Neural crest cell (in vitro differentiated cells): ENCODE measurements at places on chromosomes 1 and 21.

DNA sequence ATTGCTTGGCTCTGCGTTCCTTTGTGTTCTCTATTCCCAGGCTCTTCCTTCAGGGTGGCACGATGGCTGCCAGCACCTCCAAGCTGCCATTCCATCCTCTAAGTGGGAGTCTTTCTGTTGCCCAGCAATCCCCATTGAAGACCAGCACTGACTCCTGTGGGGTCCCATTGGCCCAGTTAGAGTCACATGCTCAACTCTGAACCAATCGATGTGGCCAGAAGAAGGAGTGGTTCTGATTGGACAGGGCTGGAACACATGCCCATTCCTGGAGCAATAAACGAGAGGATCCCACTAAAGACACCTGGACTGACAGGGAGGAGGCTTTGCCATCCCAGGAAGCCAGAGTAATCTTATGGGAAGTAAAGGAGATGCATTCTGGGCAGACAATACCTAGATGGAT lies 97.2 kb upstream of the IGSF21 start:
- H3K27me3 ChIP-seq, result peaks cover 66% of the 10 kb centered on the region
- no peak for DNase-seq
- no peak overlapping the region for H3K27ac ChIP-seq
- no peaks in the 10 kb centered on the region for H3K36me3 ChIP-seq
- H3K4me1 ChIP-seq, result no peaks in the 10 kb centered on the region

DNA sequence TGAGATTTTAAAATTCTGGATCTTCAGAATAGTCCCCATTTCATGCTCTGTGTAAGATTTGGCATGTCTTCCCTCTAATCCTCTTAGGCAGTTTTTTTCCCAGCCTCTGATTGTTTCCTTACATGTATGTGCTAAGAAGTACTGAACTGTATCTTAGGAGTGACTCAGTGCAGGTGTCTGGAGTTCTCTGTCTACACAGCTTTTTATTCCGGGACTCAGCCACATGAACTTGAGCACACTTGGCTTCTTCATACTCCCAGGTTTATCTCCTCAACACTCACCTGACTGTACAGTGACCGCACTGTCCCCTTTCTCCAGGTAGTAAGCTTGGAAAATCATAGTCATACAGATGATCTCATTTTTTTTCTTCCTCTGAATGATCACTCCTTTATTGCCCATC lies 50.7 kb downstream of the SYT14 start:
- H3K36me3 ChIP-seq, result no peaks in the 10 kb centered on the region
- no peak for DNase-seq
- H3K27ac ChIP-seq, result no peak overlapping the region

- peaks cover 1% of the 10 kb centered on the region for H3K27me3 ChIP-seq
- H3K27ac ChIP-seq, result no peak overlapping the region
- peaks cover 28% of the 10 kb centered on the region for H3K4me1 ChIP-seq
- H3K36me3 ChIP-seq, result no peaks in the 10 kb centered on the region
These were observed 81.5 kb downstream of the NDUFS5 start for GRCh38 chr1:39107341-39108290.

GRCh38 chr1:220222939-220223338 lies 49.3 kb downstream of the RAB3GAP2 start:
- H3K27me3 ChIP-seq, result no peaks in the 10 kb centered on the region
- DNase-seq, result no peak
- H3K27ac ChIP-seq, result no peak overlapping the region

- DNase-seq, result no peak
- H3K4me3 ChIP-seq, result no peak overlapping the region
- H3K36me3 ChIP-seq, result no peaks in the 10 kb centered on the region
- H3K27ac ChIP-seq, result no peak overlapping the region
These were observed 14.5 kb upstream of the CFHR4 start for GRCh38 chr1:196873385-196873784.

DNA sequence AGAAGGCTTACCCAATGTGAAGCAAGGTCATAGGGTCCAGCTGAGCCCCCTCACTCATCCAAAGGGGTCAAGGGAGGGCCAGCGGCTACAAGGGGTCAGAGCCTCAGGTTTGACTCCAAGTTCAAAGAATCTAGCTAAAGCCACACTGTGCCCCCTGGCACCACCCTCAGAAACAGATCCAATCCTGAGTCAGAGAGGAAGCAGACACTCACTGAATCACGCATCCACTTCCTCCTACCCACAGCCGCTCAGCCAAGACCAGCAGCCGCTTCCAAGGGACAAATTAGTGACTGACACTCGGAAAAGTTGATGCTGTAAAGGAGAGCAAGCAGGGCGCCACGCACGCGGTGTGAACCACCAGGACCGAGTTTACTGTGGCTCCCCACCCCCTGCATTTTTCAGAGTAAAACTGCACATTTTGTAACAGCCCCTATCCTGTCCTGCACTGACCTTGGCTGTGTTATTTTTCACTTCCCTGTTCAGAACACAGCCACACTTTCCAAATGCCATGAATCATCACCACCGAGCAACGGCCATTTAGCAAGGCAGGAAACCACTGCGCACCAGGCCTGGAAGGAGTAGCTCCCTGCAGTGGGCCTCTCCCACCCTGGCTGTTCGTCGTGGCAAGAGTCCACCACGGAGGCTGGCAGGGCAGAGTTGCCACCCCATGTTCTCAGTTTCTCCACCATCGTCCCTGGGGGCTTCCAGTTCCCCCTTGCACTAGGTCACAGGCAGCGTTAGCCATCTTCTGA lies 147.8 kb downstream of the TOMM20 start:
- H3K27me3 ChIP-seq, result no peaks in the 10 kb centered on the region
- H3K4me1 ChIP-seq, result peaks cover 61% of the 10 kb centered on the region
- no peaks in the 10 kb centered on the region for H3K36me3 ChIP-seq
- H3K4me3 ChIP-seq, result peak overlapping the region; percentile 23
- no peak for DNase-seq

GRCh38 chr1:116808200-116808847 lies 54.1 kb downstream of the CD2 start:
- peaks cover 3% of the 10 kb centered on the region for H3K36me3 ChIP-seq
- H3K4me3 ChIP-seq, result no peak overlapping the region
- no peak for DNase-seq
- H3K4me1 ChIP-seq, result peaks cover 27% of the 10 kb centered on the region
- H3K27me3 ChIP-seq, result no peaks in the 10 kb centered on the region

DNA sequence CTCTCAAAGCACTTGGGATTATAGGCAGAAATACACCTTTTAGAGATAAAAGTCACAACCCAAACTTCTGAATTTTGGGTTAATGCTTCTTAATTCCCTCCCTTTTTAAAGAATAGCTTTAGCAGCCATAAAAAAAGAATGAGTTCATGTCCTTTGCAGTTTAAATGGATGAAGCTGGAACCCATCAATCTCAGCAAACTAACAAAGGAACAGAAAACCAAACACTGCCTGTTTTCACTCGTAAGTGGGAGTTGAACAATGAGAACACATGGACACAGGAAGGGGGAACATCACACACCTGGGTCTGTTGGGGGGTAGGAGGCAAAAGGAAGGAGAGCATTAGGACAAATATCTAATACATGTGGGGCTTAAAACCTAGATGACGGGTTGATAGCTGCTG lies 55.8 kb downstream of the SLC27A3 start:
- H3K4me1 ChIP-seq, result peaks cover 5% of the 10 kb centered on the region
- DNase-seq, result no peak
- peaks cover 11% of the 10 kb centered on the region for H3K36me3 ChIP-seq

GRCh38 chr1:206967096-206967849 lies 3.0 kb downstream of the FCAMR start:
- H3K4me3 ChIP-seq, result no peak overlapping the region
- H3K27ac ChIP-seq, result no peak overlapping the region
- H3K36me3 ChIP-seq, result no peaks in the 10 kb centered on the region
- no peak for DNase-seq
- H3K4me1 ChIP-seq, result no peaks in the 10 kb centered on the region

DNA sequence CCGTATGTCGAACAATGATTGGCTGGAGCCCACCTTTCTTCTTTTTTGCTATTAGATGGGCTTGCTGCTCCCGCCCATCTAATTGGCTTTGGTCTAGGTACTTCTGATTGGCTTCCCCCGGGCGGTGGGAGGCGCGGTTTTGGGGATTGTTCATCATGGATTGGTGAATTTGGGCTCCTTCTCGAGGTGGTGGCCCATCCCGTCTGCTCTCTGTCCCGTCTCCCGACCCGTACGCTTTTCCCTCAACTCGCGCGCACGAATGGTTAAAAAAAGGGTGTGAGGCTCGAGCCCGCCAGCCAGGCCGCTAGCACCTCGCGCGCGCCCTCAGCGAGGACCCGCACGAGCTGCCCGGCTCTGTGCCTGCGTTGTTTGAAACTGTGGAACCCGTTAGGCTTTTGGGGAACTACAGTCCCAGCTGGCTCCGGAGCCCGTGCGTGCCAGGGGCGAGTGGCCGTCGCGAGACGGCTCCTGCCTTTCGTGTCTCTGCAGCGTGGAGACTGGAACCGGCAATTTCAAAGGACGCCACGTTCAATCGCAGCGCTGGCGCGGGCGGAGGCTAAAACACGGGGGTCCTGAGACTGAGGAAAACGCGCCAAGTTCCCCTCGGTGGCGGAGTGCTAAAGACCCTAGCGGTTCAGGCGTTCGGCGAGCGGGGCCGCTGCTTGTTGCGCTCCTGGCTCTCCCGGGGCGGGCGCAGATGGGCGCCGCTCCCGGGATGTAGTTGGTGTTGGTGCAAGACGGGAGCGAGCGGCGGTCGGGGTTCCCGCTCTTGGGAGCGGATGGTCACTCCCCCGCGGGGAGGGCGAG lies at the start of gene USP1:
Gene USP1, plus strand, starts transcription at position 584 of the 807 bp plus-strand sequence. CDS start 2,819 bp downstream, outside the sequence.
- peak within 1 kb of the TSS; percentile 99 for H3K4me3 ChIP-seq
- H3K27ac ChIP-seq, result peak within 1 kb of the TSS; percentile 100
- H3K36me3 ChIP-seq, result peaks cover under 1% of the 10 kb centered on the region
- peaks cover 3% of the 10 kb centered on the region for H3K27me3 ChIP-seq
- H3K4me1 ChIP-seq, result peaks cover 39% of the 10 kb centered on the region
- DNase-seq, result peak; percentile 94

DNA sequence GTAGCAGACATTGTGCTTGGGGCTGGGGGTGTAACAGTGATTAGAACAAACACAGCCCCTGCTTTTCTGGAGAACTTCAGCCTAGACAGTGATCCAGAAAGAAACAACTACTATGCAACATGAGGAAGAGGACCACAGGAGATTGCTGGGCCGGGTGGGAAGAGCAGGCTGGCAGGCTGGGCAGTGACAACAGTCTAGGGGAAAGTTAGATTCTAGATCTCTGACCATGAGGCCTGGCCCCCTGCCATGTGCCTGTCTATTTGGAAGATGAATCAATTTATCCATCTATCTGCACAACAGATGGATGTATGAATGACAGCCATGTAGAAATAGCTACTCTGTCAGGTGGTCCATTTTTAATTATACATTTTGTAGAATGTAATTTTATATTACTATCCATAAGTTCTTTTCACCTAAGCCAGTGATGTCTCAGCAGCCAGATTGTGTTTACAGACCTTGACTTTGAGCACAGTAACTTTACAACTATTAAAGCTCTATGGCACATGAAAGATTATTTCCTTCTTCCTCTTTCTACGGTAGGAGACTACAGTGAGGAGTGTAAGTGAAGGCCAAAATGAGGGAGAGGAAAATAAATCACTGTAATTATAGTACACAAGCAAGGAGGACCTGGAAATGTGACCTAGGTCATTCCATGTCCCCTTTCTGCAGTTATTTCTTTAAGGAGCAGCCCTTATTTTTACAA lies 15.5 kb downstream of the CLIC6 start:
- no peaks in the 10 kb centered on the region for H3K4me1 ChIP-seq
- DNase-seq, result no peak
- H3K27ac ChIP-seq, result no peak overlapping the region
- H3K4me3 ChIP-seq, result no peak overlapping the region
- H3K27me3 ChIP-seq, result peaks cover 6% of the 10 kb centered on the region

GRCh38 chr21:37780991-37781983 lies 135.0 kb downstream of the KCNJ6 start:
- no peak overlapping the region for H3K27ac ChIP-seq
- no peaks in the 10 kb centered on the region for H3K4me1 ChIP-seq
- H3K4me3 ChIP-seq, result no peak overlapping the region
- DNase-seq, result no peak
- H3K36me3 ChIP-seq, result peaks cover 3% of the 10 kb centered on the region

- H3K36me3 ChIP-seq, result no peaks in the 10 kb centered on the region
- H3K4me1 ChIP-seq, result peaks cover 6% of the 10 kb centered on the region
- H3K27me3 ChIP-seq, result no peaks in the 10 kb centered on the region
- no peak overlapping the region for H3K27ac ChIP-seq
- no peak overlapping the region for H3K4me3 ChIP-seq
These were observed 148.7 kb downstream of the ZZZ3 start for GRCh38 chr1:77533660-77534305.

DNA sequence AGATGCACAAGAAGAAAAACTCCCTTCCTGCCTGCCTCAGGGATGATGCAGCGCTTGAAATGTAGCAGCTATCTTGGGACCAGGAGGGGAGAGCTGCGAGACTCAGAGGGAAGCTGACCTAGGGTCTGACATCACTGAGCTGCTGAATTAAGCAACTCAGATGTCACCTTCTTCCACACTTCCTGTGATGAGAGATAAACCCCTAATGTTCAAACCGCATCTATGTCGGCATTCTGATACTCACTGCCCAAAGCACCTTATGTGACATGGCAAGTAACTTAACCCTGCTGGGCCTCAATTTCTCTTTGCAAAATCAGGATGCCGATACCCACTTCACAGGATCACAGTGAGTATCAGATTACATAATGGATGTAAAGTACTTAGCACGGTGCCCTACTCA lies 9.1 kb upstream of the AK2 start:
- no peak for DNase-seq
- H3K36me3 ChIP-seq, result peaks cover 7% of the 10 kb centered on the region
- H3K4me3 ChIP-seq, result no peak overlapping the region
- no peaks in the 10 kb centered on the region for H3K27me3 ChIP-seq
- H3K4me1 ChIP-seq, result peaks cover 3% of the 10 kb centered on the region
- H3K27ac ChIP-seq, result no peak overlapping the region

GRCh38 chr1:54105736-54106269 lies 47.0 kb downstream of the CDCP2 start:
- no peak overlapping the region for H3K27ac ChIP-seq
- H3K36me3 ChIP-seq, result no peaks in the 10 kb centered on the region
- DNase-seq, result no peak
- peaks cover 2% of the 10 kb centered on the region for H3K4me1 ChIP-seq
- H3K27me3 ChIP-seq, result no peaks in the 10 kb centered on the region

GRCh38 chr1:37347104-37347649 lies 127.2 kb upstream of the ZC3H12A start:
- H3K4me3 ChIP-seq, result no peak overlapping the region
- H3K36me3 ChIP-seq, result no peaks in the 10 kb centered on the region
- peaks cover 30% of the 10 kb centered on the region for H3K27me3 ChIP-seq
- no peak overlapping the region for H3K27ac ChIP-seq
